ENCODE measurements at places on chromosomes 1 and 21. TPM values are rescaled to one million over a fixed set of nuclear protein-coding genes. Genes with fewer than 3 reads are reported as not detected.

ZNF362 gene
- total RNA-seq = 17.9 TPM

DNA sequence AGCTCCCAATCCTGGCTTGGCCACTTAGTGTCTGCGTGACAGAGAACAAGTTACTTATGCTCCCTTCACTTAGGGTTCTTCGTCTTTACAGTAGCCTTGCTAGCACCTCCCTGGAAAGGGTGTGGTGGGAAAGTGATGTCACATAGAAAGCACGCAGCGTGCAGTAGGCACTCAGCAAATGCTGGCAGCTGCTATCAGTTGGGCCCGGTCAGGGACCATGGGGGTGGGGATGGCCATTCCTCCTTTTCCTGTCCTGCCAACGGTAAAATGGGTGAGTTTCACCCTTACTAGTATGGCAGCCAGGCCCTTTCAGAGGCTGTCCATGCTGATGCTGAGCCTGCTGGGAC lies 6.2 kb upstream of the KCNA10 start:
- no peak for DNase-seq

DNA sequence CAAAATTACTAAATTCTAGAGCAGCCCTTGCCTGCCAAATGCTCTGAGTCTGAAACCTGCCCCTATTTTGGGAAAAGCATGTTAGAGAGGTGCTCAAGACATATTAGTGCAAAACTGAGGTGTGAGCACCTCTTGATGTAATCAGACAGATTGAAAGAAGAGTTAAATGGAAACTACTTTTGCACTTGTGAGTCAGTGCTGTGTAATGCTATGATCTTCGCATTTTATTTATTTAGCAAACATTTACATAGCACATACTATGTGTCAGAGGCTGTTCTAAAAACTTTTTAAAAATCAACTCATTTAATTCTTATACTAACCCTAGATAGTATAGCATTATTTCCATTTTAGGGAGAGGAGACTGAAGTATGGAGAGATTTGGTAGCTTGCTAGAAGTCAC lies 138.1 kb downstream of the ELAVL4 start:
- no peak for DNase-seq

C1orf94 gene
- not detected for total RNA-seq

- no peak for DNase-seq
Observed at GRCh38 chr1:76302711-76303339, 228.3 kb downstream of the ST6GALNAC3 start.

DNA sequence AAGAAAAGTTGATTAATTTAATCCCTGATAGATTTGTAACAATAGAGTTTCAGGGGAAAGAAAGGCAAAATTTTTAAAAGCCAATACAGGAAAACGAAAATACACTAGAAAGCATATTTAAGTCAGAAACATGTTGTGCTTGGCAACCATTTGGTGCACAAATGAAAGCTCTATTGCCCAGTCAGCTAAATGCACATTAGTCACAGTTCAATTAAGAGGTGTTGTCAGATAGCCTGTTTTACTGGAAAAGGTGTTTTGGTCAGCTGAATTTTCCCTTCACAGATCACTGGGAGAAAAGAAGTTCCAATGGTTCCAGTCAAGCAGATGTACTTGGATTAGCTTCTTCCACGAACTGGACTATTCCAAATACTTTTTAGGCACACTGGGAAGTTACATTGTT lies 25.4 kb downstream of the RGS4 start:
- no peak for DNase-seq

DNA sequence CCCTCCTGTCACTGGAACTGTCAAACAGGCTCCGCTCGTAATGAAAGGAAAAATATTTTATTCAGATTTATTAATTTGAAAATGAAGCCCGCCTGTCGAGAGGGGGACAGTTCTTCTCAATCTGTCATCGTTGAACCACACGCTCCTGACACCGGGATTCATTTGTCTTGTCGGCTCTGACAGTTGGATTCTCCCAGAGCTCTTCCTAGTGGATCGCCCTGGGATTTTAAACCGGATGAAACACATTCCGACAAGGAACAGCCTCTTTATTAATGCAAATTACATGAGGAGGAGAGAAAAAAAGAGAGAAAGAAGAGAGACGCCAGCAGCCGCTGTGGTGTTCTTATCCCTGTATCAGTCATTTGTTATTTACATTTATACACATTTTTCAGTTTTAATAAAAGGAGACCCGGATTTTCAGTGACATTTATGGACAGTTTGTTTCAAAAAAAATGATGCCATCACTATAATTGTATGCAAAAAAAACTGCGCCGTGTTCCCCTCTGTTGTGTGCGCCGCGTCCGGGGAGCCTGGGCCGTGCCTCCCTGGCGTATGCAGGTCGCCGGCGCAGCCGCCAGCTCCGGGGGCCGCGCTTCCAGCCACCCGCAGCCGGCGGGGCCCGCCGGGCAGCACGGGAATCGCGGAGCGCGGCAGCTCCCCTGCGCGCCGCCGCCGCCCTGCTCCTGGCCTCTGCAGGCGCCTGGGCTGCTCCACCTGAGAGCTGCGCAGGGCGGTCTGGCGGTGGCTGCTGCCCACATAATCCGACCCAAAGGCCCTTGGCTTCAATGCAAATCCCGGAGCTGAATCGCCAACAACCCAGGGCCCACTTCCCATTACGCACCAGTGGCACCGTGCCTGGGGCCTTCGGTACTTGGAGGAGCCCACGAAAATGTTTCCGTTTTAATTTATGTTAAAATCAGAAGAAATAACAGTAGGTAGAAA lies 237.9 kb upstream of the PBX1 start:
- DNase-seq = peak; percentile 55

- DNase-seq = no peak
Observed at GRCh38 chr1:228866468-228866867, 131.2 kb downstream of the RHOU start.

DNA sequence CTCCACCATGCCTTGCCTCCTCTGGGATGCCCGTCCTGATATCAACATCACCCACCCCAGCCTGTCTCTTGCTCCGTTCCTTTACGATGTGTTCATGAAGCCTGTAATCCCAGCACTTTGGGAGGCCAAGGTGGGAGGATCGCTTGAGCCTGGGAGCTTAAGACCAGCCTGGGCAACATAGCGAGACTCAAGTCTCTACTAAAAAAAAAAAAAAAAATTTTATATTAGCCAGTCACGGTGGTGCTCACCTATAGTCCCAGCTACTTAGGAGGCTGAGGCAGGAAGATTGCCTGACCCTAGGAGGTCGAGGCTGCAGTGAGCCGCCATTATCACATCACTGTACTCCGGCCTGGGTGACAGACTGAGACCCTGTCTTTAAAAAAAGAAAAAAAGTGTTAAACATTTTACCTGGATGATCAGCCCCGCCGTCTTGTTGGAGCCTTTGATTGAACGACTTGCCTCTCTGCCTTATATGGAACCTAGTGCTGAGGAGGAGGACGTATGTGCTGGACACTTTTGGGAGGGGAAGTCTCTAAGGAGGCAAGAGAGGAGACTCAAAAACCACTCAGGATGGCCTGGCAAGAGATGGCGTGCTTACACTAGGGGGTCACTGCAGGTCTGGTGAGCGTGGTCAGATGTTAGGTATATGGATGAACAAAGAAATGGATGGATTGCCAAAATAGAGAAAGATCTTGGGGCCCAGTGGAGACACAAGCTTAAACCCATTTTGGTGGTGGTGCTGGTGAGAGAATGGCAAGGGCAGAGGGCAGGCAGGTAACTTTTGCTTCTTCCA lies 80.5 kb upstream of the IFFO2 start:
- no peak for DNase-seq

SPAG17 gene
- 1.6 TPM for total RNA-seq

CSF3R gene
- 5.2 TPM for total RNA-seq

ATP1A2 gene
- 1.6 TPM for total RNA-seq

DNA sequence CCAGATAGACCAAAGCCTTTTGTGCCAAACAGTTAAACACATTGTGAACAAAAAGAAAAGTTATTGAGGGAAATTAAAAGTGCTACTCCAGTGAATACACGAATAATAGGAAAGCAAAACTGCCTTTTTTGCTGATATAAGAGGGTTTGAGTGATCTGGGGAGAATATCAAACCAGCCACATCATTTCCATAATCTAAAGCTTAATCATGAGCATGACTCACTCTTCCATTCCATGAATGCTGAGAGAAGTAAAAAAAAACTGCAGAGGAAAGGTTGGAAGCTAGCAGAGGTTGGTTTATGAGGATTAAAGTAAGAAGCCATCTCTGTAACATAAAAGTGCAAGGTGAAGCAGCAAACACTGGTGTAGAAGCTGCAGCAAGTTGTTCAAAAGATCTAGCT lies 350.6 kb upstream of the NCAM2 start:
- no peak for DNase-seq

- DNase-seq = no peak
Observed at GRCh38 chr1:240090957-240091600, 604 bp upstream of the FMN2 start.
